ENCODE measurements at places on chromosomes 6 and 20.

DNA sequence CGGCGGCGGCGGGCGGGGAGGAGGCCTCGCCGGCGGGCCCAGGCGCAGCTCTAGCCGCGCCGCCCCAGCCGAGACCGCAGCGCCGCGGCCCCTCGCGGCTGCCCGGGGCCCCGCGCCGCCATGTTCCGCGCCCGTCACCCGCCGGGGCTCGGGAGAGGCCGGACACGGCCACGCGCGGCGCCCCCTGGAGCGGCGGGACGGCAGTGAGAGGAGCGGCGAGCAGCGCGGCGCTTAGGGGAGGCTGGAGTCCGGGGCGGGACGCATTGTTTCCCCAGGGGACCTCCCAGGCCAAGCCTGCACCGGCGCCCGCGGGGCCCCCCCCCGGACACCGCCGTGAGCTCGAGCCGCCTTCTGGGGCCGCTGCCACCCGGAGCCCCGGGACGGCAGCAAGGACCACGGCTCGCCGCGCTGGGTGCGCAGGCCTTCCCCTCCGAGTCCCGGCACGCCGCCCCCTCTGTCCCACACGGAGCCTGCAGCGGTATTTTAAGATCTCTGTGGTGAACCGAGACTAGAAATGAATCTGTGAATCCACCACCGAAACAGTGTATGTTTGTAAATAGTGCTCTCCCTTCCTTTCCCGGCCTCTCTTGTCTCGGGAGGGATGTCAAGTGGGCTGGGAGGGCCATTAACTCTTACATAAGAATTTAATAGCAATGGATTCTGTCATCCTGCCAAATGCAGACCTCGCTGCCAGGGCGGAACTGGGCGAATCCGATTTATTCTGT is 424 bp upstream of the KIF13A start:
- DNase-seq, result peak; percentile 72

DNA sequence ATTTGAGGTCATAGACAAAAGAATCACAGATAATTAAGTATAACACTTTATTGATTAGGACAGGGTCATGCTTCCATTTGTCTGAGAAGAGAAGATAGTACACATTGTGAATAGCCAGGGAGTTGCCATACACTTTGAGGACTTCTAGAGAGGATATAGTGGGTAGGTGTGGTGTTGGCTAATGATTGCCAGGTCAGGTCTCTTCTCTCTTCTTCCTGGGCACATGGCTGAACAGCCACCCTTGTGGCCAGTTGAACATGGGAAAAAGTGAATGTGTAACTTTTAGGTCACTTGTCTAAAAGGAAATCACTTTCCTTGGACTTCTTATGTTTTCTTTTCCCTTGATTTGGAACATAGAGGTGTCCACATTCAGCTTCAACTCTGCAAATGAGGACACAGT is 772.1 kb upstream of the MAP3K7 start:
- no peak for DNase-seq

DNA sequence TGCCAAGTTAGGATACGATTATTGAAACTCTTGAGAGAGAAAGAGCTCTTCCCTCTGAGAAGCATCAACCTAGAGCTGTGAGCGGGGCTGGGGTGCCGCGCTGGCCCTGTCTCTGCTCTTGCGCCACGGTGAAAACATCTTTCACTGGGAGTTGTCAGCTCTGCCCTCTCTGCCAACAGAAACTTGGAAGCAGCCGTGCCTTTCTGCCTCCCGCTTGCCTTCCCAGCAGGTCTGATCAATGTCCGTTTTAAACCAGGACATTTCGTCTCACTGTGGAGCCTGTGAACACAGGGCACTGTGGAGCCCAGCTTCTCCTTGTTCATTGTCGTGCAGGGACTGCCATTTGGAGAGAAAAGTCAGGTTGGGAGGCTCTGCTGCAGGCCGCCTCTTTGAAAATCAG is 249.2 kb upstream of the PMEPA1 start:
- no peak for DNase-seq

- DNase-seq, result no peak
These were observed 269.3 kb downstream of the DLL1 start for GRCh38 chr6:170021579-170021978.

- DNase-seq, result peak; percentile 59
These were observed 34.0 kb upstream of the BMP6 start for GRCh38 chr6:7691675-7692452.

GRCh38 chr20:58828136-58828535 is 22.6 kb downstream of the GNAS-AS1 start:
- no peak for DNase-seq

DNA sequence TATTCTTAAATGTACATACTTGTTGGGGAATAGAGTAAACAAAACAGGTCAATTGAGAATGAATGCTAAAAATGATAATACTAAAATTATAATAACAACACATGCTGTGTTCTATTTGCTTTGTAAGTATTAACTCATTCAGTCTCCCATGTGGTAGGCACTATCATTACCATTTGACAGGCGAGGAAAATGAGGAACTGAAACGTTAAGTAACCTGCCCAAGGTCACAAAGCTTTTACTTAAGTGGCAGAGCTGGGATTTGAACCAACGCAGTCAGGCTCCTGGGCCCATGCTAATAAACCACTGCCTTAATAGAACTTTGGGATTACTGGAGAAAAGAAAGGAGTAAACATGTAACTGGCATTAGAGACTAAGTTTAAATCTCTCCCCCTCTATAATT is 3.8 kb downstream of the NSFL1C start:
- no peak for DNase-seq

Data from HT-29 (cell line).